ENCODE measurements at places on chromosomes 3 and 15. TPM values are rescaled to one million over a fixed set of nuclear protein-coding genes. Genes with fewer than 3 reads are reported as not detected.
A peak's percentile ranks its signal among the peaks of the same experiment; 100 is the strongest.

DNA sequence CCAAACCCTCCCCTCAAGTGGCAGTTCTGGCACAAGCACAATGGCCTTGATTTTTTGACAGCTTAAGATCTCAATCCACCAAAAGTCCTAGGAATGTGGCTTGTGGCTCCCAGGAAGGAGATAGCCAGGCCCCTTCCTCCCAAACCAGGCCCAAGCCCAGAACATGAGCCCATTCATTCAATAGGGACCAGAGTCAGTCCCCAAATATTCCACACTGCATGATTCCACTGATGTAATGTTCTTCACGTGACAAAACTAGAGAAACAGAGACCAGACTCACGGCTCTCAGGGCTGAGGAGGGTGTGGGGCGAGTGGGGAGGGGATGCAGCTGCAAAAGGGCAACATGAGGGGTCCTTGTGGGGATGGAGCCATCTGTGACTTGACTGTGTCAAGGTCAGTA is 25.5 kb downstream of the ABTB1 start:
- H3K4me1 ChIP-seq, result peaks cover 85% of the 10 kb centered on the region
- H3K36me3 ChIP-seq, result peaks cover 6% of the 10 kb centered on the region
- DNase-seq, result peak; percentile 29
- H3K27me3 ChIP-seq, result no peaks in the 10 kb centered on the region
- peak overlapping the region; percentile 88 for H3K27ac ChIP-seq

The DNAJA4 gene
- 94.6 TPM for total RNA-seq

- no peak overlapping the region for H3K27ac ChIP-seq
- no peak for DNase-seq
- peaks cover 3% of the 10 kb centered on the region for H3K4me1 ChIP-seq
Observed at GRCh38 chr15:78104119-78104479, 11.7 kb downstream of the SH2D7 start.

DNA sequence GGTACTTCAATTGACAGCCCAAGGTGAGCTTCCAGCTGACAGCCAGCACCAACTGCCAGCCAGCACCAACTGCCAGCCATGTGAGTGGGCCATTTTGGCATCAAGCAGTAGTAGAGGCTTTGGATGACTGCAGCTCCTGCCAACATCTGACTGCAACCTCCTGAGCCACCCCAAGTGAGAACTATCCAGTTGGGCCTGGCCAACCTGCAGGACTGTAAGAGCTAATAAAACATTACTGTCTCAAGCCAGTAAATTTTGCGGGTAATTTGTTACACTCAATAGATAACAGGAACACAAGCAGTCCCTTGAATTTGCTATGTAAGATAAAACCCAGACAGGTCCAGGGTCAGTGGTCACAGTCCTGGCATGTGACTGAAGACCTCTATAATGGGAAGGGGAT is 29.7 kb downstream of the EPHB1 start:
- DNase-seq, result no peak
- H3K4me1 ChIP-seq, result no peaks in the 10 kb centered on the region
- H3K27me3 ChIP-seq, result no peaks in the 10 kb centered on the region
- no peaks in the 10 kb centered on the region for H3K36me3 ChIP-seq
- no peak overlapping the region for H3K27ac ChIP-seq

- H3K4me3 ChIP-seq, result no peak overlapping the region
- DNase-seq, result peak; percentile 27
- H3K27ac ChIP-seq, result no peak overlapping the region
- H3K36me3 ChIP-seq, result no peaks in the 10 kb centered on the region
- H3K4me1 ChIP-seq, result no peaks in the 10 kb centered on the region
Observed at GRCh38 chr3:126124148-126124868, 40.4 kb upstream of the SLC41A3 start.

DNA sequence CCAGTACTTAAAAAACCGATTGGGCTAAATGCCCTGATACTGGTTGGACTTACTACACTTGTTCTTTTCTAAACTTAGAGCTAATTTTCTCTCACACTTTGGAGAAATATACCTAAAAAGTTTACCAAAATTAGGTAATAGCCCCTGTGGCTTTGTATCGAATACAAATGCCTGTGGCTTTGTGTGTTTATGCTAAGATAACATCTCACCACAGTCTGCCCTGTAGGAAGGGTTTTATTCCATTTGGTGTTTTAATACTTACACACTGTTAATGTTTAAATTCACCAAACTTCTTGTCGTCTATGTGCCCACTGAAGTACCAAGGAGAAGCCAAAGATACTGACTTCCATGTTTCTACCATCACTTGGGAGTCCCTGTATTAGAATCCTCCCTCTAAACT is 66.4 kb downstream of the BCHE start:
- no peaks in the 10 kb centered on the region for H3K27me3 ChIP-seq
- no peaks in the 10 kb centered on the region for H3K36me3 ChIP-seq
- H3K4me1 ChIP-seq, result no peaks in the 10 kb centered on the region

- H3K4me3 ChIP-seq, result no peak overlapping the region
- no peaks in the 10 kb centered on the region for H3K4me1 ChIP-seq
- no peak overlapping the region for H3K27ac ChIP-seq
- H3K36me3 ChIP-seq, result no peaks in the 10 kb centered on the region
- DNase-seq, result no peak
Observed at GRCh38 chr15:70580286-70580685, 183.1 kb downstream of the UACA start.

The STARD9 gene
- total RNA-seq, result 7.1 TPM

The CCDC51 gene
- total RNA-seq, result 11.6 TPM

DNA sequence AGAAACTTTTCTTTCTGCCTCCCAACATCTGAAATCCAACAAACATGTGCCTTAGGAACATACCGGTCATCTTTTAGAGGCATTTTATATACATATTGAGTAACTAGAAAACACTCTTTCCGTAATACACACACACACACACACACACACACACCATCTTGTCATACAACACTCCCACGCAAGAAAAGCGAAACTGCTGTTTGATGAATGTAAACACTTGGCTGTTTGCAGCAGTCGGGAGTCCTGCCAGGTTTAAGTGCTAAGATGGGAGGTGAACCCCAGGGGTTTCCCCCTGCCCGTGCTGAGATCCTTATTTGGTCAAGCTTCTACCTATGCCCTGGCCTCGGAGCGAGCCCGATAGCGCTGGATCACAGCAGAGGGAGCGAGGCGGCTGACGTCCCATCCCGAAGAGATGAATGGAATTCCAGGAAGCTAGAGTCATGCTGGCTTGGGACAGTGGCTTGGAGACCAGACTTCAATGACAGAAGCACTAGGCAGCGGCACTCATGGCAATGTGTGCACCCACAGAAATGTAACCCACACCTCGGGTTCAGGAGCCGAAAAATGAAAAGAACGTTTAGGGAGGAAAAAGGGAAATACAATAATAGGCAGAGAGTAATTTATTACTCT is 1.3 kb upstream of the THBS1 start:
- DNase-seq, result peak; percentile 81
- H3K4me1 ChIP-seq, result peaks cover 17% of the 10 kb centered on the region
- H3K36me3 ChIP-seq, result peaks cover 25% of the 10 kb centered on the region
- H3K27me3 ChIP-seq, result no peaks in the 10 kb centered on the region

GRCh38 chr3:133211856-133212255 is 173.7 kb downstream of the TMEM108 start:
- no peak overlapping the region for H3K4me3 ChIP-seq
- no peak for DNase-seq
- H3K36me3 ChIP-seq, result no peaks in the 10 kb centered on the region
- H3K27me3 ChIP-seq, result no peaks in the 10 kb centered on the region

GRCh38 chr3:138547342-138547975 is 46.6 kb downstream of the CEP70 start:
- H3K4me3 ChIP-seq, result no peak overlapping the region
- no peak overlapping the region for H3K27ac ChIP-seq
- no peaks in the 10 kb centered on the region for H3K4me1 ChIP-seq
- H3K36me3 ChIP-seq, result peaks cover 9% of the 10 kb centered on the region

The ERICH6 gene
- total RNA-seq, result not detected
